ENCODE measurements at places on chromosomes 4 and X.

DNA sequence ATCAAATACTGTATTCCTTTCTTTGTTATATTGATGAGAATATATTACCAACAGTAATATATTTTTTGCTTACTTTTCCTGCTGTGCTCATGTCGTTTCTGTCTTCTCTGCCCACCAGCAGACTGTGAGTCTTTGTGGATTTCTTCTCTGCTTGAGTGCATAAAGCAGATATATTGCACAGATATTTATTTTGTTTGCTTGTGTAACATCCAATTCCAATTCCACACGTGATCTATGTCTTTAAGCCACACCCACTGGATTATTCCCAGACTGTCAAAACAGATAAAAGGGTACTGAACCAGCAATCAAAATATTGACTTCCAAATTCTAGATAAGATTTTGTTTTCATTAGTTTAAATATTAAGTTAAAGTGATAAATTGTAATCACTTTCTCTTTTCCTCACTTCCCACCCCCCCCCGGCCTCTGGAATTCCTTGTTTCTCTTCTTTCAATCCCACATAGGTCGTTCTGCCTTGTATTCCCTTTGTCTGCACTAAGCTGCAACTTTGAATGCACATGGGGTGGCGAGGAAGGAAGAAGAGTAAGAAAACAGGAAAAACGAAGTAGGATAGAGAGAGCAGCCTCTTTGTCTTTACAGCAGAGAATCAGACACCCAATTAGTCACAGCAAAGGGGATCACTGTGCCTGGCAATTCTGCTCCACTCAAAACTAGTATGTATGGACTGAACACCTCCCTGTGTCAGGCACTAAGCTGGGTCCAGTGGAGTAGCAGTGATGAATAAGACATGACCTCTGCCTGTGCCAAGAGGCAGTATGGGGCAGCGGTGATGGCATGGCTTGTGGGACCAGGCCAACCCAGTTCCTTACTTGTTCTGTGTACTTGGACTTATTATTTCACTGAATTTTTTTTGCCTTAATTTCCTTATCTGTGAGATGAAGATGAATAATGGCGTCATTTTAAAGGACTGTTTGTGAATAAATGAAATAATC is at the start of gene ADH1B:
Gene ADH1B (minus strand): TSS at position 161 of the 951 bp plus-strand sequence. CDS start 70 bp downstream, at position 91.
- H3K27me3 ChIP-seq, result no peaks in the 10 kb centered on the region
- no peaks in the 10 kb centered on the region for H3K36me3 ChIP-seq
- no peak within 1 kb of the TSS for H3K27ac ChIP-seq
- no peaks in the 10 kb centered on the region for H3K4me1 ChIP-seq
- H3K4me3 ChIP-seq, result no peak within 1 kb of the TSS
- no peak for DNase-seq

- no peaks in the 10 kb centered on the region for H3K36me3 ChIP-seq
- H3K4me3 ChIP-seq, result no peak overlapping the region
- no peaks in the 10 kb centered on the region for H3K4me1 ChIP-seq
- no peaks in the 10 kb centered on the region for H3K27me3 ChIP-seq
These were observed 134.3 kb upstream of the PPARGC1A start for GRCh38 chr4:24024157-24024556.

GRCh38 chrX:123093792-123094191 is 90.3 kb upstream of the GRIA3 start:
- H3K36me3 ChIP-seq, result no peaks in the 10 kb centered on the region
- DNase-seq, result no peak
- H3K4me3 ChIP-seq, result no peak overlapping the region
- no peaks in the 10 kb centered on the region for H3K27me3 ChIP-seq

GRCh38 chrX:24117258-24117657 is 32.3 kb upstream of the ZFX start:
- peak; percentile 10 for DNase-seq
- no peak overlapping the region for H3K4me3 ChIP-seq
- H3K36me3 ChIP-seq, result no peaks in the 10 kb centered on the region
- H3K4me1 ChIP-seq, result no peaks in the 10 kb centered on the region
- H3K27ac ChIP-seq, result peak overlapping the region; percentile 38
- H3K27me3 ChIP-seq, result no peaks in the 10 kb centered on the region

GRCh38 chr4:111977419-111977965 is 167.8 kb upstream of the FAM241A start:
- no peaks in the 10 kb centered on the region for H3K4me1 ChIP-seq
- no peak overlapping the region for H3K4me3 ChIP-seq
- H3K27me3 ChIP-seq, result no peaks in the 10 kb centered on the region
- H3K36me3 ChIP-seq, result no peaks in the 10 kb centered on the region

- H3K27ac ChIP-seq, result no peak overlapping the region
- H3K36me3 ChIP-seq, result no peaks in the 10 kb centered on the region
- no peak overlapping the region for H3K4me3 ChIP-seq
- no peaks in the 10 kb centered on the region for H3K4me1 ChIP-seq
- no peak for DNase-seq
- H3K27me3 ChIP-seq, result no peaks in the 10 kb centered on the region
These were observed 14.5 kb upstream of the CT45A1 start for GRCh38 chrX:135698924-135699323.

- H3K27ac ChIP-seq, result no peak overlapping the region
- no peaks in the 10 kb centered on the region for H3K36me3 ChIP-seq
- peaks cover 6% of the 10 kb centered on the region for H3K27me3 ChIP-seq
These were observed 2.9 kb downstream of the UGT8 start for GRCh38 chr4:114601304-114602052.

GRCh38 chr4:57117491-57117890 is 7.3 kb upstream of the IGFBP7 start:
- H3K27ac ChIP-seq, result no peak overlapping the region
- H3K27me3 ChIP-seq, result no peaks in the 10 kb centered on the region
- DNase-seq, result no peak
- H3K36me3 ChIP-seq, result no peaks in the 10 kb centered on the region

GRCh38 chr4:53619431-53619830 is 28.1 kb upstream of the LNX1 start:
- no peak overlapping the region for H3K27ac ChIP-seq
- H3K27me3 ChIP-seq, result no peaks in the 10 kb centered on the region
- H3K36me3 ChIP-seq, result no peaks in the 10 kb centered on the region
- no peak overlapping the region for H3K4me3 ChIP-seq
- no peaks in the 10 kb centered on the region for H3K4me1 ChIP-seq

DNA sequence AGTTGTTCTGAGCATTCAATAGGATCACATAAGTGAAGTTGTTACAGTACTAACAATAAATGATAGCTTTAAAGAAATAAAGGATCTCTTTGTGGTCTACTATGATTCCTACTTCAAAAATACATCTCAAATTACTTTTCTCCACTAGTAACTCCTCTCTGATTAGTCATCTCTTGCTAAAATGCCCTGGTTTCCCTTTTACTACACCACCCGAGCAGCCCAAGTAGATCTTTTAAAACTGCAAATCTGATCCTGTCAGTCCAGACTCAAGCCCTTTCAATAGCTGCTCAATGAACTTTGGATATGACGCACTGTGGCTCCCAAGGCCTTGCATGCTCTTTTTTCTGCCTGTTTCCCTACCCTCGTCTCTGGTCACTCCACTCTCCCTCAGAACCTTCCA is 97.5 kb downstream of the MAOA start:
- no peak for DNase-seq
- H3K4me1 ChIP-seq, result no peaks in the 10 kb centered on the region
- no peaks in the 10 kb centered on the region for H3K36me3 ChIP-seq
- no peak overlapping the region for H3K4me3 ChIP-seq
- H3K27me3 ChIP-seq, result no peaks in the 10 kb centered on the region
- H3K27ac ChIP-seq, result no peak overlapping the region
